Stimulated activated CD8-positive, alpha-beta memory T cell treated with anti-CD3 and anti-CD28 coated beads, Interleukin-12 subunit alpha, Interleukin-12 subunit beta, amount 100 ng/mL, for 1 hour (primary cell): ENCODE measurements at places on chromosomes 7 and 10.

GRCh38 chr10:77313066-77313750 is 324.4 kb downstream of the KCNMA1 start:
- DNase-seq = no peak

GRCh38 chr10:76436401-76436811 is 1005.0 kb downstream of the LRMDA start:
- DNase-seq = no peak

- no peak for DNase-seq
Measured at GRCh38 chr10:132194726-132195125, 8.0 kb downstream of the DPYSL4 start.

DNA sequence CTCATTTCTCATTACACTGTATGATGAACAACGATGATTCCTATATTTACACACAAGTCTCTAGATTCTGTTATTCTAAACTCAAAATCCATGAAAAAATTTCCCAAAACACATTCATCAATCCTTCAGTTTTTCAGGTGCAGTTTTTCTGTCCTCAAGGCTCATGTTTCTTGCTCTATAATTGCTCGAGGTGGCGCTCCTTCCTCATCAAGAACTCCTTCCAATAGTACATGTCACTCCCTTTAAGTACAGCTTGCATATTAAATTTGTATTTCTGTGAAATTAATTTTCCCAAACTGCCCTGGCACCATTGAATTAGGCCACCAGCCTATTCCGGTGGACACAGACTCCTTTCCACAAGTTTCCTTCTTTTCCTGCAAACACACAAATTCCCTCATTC is 188.7 kb upstream of the MINDY3 start:
- no peak for DNase-seq

- no peak for DNase-seq
Measured at GRCh38 chr7:38681882-38682281, 50.7 kb upstream of the AMPH start.

GRCh38 chr7:139487366-139488080 is 4.0 kb upstream of the KLRG2 start:
- DNase-seq = no peak

GRCh38 chr7:42414028-42414427 is 177.0 kb upstream of the GLI3 start:
- no peak for DNase-seq

DNA sequence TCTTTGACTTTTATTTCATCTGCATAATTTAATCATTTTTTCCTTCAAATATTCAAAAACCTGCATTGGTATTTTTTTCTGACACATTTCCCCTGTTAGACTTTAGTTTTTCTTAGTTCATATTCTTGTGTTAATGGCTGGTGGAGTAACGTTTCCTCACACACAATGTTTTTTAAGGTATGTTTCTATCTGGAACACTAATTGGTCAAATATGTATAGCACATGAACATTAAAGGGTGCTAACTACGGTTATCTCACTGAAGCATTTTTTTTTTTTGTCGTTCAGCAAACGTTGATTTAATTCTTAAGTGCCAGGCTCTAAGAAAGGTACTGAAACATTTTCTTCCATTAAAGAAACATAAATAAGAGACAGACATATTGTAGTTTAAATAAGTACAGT is 87.7 kb downstream of the PTPRZ1 start:
- no peak for DNase-seq

- DNase-seq = no peak
Measured at GRCh38 chr10:28930514-28931495, 253.5 kb downstream of the BAMBI start.

- no peak for DNase-seq
Measured at GRCh38 chr7:2821161-2821841, 22.8 kb downstream of the GNA12 start.

- DNase-seq = no peak
Measured at GRCh38 chr7:106792233-106792926, 72.7 kb upstream of the PIK3CG start.

- DNase-seq = no peak
Measured at GRCh38 chr7:96546426-96546825, 163.2 kb downstream of the SEM1 start.

- no peak for DNase-seq
Measured at GRCh38 chr7:116998567-116999175, 45.4 kb downstream of the ST7 start.

DNA sequence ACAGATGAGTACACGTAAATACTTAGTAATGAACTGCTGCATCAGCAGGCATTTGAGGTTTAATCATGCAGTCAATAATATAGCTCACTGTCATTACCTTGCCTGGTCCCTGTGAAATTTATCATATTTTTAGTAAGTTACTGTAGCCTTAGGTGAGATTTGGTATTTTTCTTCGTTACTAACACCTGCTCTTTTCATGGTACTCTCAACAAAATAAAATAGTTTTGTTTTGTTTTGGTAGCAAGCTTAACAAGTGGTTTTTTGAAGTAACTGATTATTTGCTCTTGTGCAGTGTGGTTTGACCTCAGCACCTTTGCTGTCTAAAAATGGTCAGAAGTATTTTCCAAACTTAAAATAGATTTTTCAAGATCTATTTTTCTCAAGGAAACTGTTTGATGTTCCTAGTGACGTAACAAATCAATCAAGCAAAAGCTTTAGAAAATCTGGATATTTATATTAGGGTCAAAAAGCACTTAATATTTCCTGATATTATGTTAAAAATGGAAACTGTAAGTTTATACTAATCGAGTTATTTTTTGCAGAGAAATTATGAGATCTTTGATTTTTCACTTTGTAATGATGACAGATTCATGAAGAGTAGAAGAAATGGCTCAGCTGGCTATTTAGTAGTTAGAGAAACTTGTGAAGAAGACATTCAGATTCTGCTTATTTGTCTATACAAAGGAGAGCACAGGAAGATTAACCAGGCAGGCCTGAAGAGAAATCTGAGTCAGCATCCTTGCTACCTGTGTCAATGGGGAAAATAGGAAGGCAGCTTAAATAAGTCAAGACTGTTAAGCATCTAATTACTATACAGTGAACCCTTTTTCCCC is 21.0 kb upstream of the RPA3 start:
- DNase-seq = no peak

DNA sequence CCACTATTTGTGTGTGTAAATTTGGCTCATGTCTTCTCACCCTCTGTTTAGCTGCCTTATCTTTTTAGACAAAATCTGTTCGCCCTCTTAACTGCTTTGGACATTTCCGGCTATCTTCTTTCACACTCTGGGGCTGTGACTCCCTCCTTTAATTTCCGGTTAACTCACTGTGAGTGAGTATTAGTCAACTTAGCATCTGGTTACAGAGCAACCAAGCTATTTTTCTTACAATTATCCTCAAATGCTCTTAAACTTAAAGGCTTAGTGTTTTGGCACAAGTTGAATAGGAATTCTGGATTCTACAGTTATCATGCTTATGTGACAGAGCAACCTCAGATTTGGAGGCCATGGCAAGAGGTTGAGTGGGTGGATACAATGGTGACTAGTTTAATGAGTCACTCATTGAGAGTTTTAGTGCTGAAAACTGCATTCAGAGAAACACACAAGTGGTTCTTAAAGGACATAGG is 177.6 kb upstream of the SEMA3A start:
- no peak for DNase-seq

DNA sequence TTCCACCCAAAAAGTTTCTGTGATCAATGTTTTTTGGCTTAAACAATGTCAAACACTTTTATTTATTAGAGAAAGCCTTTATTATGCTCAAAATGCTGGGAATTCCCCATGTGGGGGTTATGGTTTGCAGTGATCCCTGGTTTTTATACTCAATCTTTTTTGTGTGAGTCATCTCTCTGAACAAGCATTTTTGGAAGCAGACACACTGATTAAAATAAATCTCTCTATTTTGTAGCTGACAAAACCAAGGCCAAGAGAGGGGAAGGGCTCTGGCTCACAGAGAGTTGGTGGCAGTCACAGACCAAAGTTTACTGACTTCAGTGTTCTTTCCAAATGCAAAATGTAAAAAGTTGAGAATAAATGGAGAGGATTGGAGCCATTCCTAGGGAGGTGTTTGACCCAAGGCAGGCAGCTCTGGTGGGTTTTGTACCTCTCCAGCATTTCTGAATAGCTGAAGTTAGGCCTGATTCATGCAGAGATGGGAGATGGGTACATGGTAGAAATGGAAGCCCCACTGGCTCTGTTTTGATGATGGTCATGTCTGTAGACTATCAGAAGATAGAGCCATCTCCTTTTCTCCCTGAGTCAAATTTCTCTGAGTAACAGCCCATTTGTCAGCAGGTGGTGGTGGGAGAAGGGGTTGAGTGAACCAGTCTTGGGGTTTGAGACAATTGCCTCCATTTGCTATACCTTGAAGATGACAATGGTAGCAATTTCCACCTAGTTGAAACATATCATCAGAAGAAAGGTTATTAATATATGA is 45.4 kb upstream of the NAMPT start:
- DNase-seq = no peak

- DNase-seq = no peak
Measured at GRCh38 chr10:132136689-132137088, 50.1 kb upstream of the DPYSL4 start.

DNA sequence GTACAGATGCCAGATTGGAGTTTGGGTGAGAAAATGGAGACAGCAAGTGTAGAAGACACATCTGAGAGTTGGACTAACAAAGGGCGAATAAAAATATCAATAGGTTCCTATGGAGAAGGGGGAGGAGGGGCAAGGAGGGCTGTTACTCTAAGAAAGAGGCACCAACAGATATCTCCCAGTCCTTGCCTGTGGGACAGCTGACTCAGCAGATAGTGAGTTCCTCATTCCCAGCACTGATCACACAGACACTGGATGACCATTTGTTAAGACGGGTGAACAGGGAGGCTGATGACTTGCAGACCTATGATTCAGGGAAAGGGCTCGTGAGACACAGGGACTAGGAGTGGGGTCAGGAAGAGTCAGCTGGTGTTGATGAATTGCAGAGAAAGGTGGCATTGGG is 5.7 kb upstream of the PRR15 start:
- DNase-seq = no peak

GRCh38 chr7:29468196-29468595 is 95.4 kb upstream of the PRR15 start:
- DNase-seq = no peak

- DNase-seq = no peak
Measured at GRCh38 chr7:112135815-112136214, 70.4 kb downstream of the DOCK4 start.

- DNase-seq = no peak
Measured at GRCh38 chr10:129589546-129589945, 122.5 kb downstream of the MGMT start.

GRCh38 chr7:133911724-133912123 is 215.4 kb upstream of the LRGUK start:
- DNase-seq = no peak

GRCh38 chr10:68598978-68599770 is 39.0 kb downstream of the TET1 start:
- DNase-seq = no peak

DNA sequence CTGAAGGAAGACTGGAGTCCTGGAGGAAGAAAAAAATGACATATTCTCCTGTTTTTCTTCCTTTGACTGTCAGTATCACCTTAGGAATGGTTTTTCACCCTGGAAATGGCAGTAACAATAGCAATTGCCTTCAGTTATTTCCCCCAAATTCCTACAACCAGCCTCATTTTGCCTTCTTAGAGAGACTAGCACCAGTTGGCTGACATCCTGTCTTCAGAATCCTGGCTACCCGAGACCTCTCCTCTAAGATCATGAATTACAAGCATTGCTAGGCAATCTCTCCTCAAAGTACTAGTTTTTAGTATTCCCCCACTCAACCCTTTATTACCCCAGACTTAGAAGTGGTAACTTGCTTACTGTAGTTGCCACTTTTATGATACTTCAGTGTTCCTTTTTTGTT is 53.4 kb downstream of the TAS2R16 start:
- DNase-seq = no peak

GRCh38 chr7:116715077-116715476 is 43.1 kb downstream of the MET start:
- DNase-seq = no peak

GRCh38 chr7:102916881-102917280 is 4.1 kb downstream of the LRRC17 start:
- no peak for DNase-seq

GRCh38 chr10:49593564-49593875 is 16.6 kb upstream of the SLC18A3 start:
- no peak for DNase-seq

DNA sequence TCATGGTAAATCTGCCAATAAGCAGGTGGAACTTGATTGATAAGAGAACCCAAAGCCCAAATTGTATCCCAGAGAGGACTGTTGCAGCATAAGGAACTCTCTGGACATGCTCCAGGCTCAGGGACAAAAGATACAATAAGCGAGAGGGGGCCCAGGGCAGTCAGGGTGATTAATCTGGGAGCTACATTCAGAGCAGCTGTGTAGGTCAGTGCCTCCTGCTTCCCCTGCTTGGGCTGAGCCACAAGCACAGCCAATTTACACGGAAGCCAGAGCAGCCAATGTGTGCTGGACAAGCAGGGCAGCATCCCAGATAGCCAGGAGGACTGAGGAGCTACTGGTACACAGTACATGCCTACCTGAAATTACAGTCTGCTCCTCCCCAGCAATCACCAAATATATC is 24.2 kb downstream of the MYPN start:
- no peak for DNase-seq

DNA sequence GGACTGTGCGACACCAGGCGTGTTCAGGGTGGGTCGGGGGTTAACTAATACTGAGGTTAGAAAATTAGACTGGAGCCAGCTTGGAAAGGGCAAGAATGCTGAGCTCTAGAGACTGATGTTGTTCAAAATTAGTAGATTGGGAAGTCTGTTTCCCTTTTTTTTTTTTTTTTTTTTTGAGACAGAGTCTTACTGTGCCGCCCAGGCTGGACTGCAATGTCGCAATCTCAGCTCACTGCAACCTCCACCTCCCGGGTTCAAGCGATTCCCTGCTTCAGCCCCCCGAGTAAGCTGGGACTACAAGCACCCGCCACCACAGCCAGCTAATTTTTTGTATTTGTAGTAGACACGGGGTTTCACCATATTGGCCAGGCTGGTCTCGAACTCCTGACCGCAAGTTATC is 2.7 kb upstream of the CPVL start:
- no peak for DNase-seq

GRCh38 chr10:119654540-119654939 is 3.4 kb downstream of the BAG3 start:
- no peak for DNase-seq

DNA sequence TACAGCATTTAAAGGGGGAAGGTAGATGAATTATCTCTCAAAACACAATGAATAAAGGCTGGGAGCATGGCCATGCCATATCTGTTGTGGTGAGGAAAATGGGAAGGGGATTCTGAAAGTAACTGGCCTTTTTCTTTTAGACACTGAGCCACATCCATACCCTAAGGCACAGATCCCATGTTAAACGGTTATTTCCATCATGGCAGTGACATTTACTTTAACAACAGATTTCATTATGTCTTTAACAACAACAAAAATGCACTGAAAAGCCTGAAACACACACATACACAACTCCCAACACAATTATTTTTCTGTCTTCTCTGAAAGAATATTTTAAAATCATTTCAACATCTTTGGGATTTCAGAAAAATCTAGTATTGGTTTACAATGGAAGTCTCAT is 176.1 kb upstream of the FZD1 start:
- no peak for DNase-seq

GRCh38 chr10:52855546-52856325 is 83.2 kb upstream of the MBL2 start:
- no peak for DNase-seq

GRCh38 chr10:49173201-49173772 is 14.9 kb downstream of the TMEM273 start:
- DNase-seq = no peak
